ENCODE measurements at places on chromosomes 16 and 17.

DNA sequence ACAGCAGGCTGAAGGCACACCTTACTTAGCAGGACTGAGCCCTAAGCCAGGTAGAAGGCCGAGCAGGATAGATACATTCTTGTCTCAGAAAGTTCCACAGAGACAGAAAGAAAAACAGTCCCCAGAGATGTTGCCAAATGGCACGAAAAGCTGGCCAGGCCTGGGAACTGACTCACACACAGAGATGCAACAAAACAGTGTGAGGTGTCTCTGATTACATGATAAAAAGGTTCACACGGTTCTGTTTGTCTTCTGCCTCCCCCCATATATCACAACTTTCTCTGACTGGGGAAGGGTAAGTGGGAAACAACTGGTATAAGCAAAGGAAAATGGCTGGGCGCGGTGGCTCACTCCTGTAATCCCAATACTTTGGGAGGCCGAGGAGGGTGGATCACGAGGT is 1.7 kb downstream of the WBP2 start:
- DNase-seq = no peak

DNA sequence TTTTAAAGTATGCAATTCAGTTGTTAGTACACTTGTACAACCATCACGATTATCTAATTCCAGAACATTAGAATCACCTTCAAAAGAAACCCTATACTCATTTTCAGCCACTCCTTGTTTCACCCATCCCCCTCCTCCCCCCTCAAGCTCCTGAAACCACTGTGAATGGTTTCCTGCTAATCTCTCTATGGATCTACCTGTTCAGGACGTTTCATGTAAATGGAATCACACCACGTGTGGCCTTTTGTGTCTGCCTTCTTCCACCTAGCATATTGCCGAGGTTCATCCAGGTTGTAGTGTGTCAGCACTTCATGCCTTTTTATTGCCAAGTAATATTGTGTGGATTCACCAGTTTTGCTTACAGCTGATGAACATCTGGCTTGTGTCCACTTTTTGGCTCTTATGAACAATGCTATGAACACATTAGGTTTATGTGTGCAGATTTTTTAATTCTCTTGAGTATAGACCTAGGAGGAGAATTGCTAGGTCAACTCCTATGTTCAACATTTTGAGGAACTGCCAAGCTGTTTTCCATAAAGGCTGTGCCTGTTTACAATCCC is 17.8 kb downstream of the EIF4A3 start:
- DNase-seq = no peak

DNA sequence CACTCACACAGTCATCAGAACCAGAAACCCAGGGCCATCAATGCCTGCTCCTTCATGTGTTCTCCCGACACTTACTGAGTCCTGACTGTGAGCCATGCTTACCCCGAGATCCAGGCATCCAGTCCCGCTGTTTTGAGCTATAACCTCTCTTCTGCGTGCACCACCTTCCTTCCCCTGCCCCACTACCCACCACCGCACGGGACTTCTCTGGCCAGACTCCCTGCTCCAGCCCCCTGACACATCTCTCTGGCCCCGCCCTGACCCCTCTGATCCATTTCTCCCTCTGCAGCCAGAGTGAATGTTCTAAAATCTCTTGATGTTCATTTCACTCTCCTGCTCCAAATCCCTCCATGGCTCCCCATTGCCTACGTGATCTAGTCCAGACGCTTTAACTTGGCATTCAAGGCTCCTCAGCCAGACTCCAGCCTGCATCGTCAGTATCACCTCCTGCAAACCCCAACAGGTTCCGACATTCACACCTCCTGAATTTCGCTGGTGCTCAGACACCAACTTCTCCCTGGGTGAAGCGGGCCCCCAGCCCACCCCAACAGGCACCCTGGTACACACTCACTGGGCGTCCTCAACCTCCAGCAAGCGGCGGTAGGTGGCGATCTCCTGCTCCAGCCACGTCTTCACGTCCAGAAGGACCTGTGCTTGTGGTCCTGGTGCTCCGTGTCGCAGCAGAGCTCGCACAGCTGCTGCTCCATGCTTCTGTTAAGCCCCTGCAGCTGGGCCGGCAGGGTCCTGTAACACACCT is 3.1 kb upstream of the KRT17 start:
- no peak for DNase-seq

- DNase-seq = no peak
Measured at GRCh38 chr16:50806099-50807062, 64.5 kb downstream of the CYLD start.

DNA sequence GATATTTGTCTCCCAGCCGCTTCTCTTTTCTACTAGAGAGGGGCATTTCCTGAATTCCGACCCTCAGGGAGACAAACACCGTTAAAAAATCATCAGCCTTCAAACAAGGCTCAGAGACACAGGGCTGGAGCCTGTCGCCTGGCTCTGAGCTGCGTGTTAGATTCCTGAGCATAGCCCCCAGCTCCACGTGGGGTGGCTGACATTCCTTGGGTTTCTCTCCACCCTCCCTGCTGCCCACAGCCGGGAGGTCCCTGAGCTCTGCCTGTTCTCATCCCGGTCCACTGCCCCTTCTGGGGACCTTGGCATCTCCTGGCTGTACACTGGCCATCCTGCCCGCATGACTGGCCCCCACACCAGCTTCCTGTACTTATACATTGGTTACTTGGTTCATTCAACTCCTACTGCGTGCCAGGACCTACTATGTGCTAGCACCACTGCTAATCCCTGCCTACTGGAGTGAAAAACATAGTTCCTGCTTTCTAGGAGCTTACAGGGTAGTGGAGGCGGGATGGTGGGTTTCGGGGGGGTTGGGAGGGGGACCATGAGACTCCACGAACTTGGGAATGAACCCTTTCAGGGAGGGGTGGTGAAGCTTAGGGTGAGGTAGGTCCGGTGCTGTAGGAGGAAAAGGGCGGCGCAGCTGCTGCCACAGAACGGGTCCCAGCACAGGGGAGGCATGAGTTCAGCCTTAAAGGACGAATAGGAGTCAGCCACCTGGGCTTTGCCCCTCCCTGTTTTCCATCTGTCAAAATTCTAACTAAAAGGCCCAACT is 52.1 kb upstream of the TMEM132E start:
- DNase-seq = no peak

GRCh38 chr17:45896803-45897693 is 2.7 kb downstream of the MAPT start:
- DNase-seq = no peak

- no peak for DNase-seq
Measured at GRCh38 chr16:12754824-12755543, 48.7 kb downstream of the CPPED1 start.

DNA sequence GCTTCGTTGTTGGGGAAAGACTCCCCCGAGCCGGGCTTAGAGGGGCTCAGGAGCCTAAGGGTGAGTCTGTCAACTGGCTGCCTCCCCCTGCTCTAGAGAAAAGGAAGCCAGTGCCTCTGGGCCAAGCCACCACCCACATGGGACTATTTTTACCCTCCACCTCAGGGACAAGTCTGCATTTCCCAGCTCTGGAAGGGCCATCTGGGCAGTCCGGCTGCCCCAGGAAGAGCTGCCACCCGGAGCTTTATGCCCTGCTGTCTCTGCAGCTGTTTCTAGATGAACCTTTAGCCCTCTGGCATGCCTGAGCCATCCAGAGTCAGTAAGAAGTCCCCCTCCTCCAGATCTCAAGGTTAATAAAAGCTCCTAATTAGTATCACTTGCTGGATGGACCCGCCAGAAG is 5.3 kb upstream of the RPRML start:
- DNase-seq = no peak
